ENCODE measurements at places on chromosomes 16 and 17.

- DNase-seq: no peak
Measured at GRCh38 chr16:51050377-51050706, 100.7 kb downstream of the SALL1 start.

DNA sequence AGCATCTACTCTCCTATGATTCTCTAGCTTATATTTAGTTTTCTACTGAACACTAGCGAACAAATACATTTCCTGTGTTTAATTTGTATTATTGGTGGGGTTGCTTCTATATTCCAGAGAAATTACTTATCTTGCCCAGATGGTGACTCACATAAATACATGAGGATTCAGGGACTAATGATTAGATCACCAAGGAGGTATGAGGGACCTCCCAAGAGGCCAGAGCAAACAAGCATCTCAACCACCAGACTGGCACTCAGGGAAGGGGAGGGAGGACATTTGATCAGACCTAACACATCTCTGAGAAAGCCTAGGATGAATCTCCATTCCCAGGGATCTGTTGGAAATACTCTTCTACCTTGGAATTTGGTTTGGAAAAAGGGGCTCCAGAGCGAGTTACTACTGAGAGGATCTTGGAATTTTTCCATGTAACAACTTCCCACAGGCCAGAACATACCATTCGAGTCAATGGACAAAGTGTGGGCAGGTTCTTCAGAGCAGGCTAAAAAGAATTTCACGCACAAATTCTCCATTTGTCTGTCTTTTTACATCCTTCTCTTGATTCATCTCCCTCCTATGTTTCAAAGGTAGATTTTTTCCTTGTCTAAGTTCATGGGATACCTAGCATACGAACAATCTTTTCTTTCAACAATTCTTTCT is 262.6 kb upstream of the MYOCD start:
- DNase-seq: no peak

DNA sequence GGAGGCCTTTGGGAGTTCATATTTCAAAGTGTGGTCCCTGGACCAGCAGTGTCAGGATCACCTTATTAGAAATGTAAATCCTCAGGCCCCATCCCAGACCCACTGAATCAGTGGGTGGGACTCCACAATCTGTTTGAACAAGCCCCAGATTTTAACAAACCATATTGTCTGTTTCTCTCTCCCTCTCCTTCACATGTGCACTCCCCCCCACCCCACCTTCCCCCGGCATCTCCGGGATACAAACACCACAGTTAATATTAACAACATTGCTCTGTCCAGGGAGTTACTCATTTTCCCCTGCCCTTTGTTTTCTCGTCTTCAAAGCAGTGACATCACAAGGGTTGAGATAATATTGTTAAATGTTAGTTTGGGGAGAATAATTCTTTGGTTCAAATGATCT is 127.3 kb downstream of the KATNIP start:
- no peak for DNase-seq

DNA sequence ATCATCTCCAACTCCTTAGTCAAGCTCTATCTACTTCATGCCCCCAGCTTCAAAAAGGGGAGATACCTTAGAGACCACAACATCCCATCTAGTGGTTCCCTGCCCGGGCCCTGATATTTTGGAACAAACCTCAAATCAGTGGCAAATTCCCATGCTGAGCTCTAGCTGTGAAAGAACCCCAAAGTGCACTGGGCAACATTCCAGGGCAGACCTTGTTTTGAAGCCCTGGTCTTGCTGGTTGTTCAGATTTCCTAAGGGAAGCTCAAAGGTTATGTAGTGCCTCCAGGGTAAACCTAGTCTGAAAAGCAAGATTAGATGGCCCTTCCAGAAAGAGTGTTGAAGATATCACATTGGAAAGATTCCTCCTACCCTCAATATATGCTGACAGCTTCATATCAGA is 16.3 kb downstream of the FAM117A start:
- no peak for DNase-seq

DNA sequence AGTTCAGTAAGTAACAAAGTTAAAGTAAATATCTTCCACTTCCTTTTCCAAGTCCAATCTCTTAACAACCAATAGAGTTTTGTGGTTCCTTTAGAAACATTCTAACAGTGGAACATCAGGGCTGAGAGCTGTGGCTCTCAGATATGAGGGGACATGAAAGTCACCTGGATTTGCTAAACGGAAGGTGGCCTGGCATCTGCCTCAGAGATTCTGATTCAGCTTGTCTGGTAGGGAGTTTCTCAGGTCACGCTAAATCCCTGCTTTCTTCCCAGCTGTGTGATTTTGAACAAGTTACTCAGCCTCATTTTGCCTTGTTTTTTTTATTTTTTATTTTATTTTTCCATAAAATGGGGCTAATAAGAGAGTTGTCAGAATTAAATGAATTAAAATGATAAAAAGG is 411.0 kb upstream of the CDH11 start:
- no peak for DNase-seq

GRCh38 chr16:24087891-24088410 is 168.2 kb upstream of the CACNG3 start:
- no peak for DNase-seq

DNA sequence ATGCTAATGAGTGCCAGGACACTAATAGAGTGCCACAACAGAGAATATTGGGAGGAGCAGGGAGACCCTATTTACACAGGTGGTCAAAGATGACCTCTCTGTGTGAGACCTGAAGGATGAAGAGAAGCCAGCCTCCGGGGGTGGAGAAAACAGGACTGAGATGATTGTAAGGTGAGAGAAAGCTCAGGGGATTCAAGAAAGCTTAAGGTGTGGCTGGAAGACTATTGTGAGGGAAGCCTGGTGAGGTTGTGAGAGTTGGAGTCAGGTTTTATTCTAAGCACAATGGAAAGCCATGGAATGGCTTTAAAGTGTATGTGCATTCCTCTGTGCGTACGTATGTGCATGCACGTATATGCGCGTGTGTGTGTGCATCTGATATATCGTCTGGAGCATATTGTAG is 10.4 kb upstream of the MARCHF10 start:
- no peak for DNase-seq

GRCh38 chr17:12600349-12600748 is 65.3 kb upstream of the MYOCD start:
- no peak for DNase-seq

DNA sequence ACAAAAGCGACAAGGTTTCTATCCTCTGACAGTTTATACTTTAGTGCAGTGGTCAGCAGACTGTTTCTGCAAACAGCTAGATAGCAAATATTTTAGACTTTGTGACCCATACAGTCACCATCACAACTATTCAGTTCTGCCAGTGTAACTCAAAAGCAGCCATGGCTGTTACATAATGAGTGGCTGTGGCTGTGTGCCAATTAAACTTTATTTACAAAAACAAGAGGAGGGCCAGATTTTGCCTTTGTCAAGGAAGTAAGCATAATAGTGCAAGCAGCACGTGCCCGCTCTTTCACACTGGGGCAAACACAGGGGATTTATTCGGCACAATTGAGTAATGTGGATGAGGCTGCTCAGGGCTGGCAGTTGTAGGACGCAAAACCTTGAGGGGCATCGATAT is 551.5 kb downstream of the MAF start:
- no peak for DNase-seq

GRCh38 chr16:23298290-23298915 is 3.7 kb upstream of the SCNN1B start:
- no peak for DNase-seq

DNA sequence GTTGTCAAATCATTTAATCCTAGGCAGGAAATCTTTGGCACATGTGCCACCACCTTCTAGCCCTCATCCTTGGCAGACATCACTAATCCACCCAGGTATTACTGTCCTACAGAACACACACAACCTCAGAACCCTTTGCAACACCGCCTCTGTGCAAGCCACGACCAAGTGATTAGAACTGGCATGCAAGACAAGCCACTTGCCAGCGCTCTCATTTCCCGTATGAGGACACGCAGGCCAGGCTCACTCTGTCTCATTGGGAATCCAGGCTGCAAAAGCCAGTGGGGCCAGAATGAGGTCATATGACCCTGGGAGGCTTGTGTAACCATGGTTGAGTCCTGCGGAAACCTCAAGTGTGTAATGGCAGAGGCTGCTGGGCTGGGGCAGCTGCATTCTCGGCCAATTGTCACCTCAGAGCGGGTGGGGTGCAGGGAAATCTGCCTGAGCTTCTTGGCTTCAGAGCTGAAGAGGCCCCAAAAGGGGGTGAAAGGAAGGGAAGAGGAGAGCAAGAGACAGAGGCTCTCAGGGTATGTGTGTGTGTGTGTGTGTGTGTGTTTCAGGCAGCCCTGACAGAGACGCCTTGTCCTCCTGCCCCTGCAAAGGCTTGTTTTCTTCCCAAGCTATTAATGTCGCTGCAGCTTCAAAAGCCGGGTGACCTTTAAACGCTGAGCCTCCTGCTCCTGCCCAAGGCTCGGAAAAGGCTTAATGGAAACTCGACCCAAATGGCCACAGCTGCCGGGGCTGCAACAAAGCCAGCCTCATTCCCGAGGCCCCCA is 43.2 kb upstream of the MRPS23 start:
- peak; percentile 98 for DNase-seq

DNA sequence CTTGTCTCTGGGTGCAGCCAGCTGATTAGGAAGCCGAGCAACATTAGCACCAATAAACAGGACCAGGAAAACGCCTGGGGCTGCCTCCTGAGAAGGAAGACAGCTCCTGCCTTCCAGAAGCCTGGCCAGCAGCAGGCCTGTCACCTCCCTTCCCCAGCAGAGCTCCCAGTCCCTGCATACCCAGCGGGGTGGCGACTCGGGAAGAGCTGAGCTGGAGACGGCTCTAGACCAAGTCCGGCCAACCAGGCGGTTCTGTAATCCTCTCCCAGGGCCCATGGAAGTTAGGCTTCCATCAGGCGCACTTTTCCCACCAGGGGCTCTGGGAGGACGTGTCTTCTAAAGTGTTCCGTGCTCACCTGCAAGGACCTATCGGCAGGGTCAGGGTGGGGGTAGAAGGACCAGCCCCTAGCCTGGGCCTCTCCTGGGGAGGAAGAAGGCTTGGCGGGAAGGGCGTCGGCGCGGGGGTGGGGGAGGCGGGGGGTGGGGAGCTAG is 12.0 kb upstream of the CLUH start:
- DNase-seq: no peak

DNA sequence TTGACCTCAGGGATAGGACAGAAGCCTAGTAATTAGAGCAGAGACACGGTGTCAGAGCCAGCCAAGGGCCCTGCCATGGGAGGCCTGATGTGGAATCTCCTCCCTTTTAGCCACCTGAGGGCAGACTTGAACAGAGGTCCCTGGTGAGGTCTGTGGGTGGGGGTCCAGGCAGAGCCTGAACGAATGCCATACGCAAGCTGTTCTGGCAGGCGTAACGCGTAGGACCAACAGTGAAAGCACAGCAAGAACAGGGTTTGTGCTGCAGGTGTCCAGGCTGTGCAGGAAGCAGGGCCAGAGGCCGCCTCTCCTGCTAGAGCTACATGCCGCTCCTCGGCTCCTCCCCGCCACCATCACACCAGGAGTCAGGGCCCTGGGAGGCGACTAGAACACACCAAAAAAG is 81.9 kb upstream of the TBX2 start:
- DNase-seq: no peak
